ENCODE measurements at places on chromosomes 11 and 22.

- DNase-seq: no peak
Measured at GRCh38 chr11:90438069-90438468, 215.2 kb upstream of the CHORDC1 start.

GRCh38 chr11:74138572-74138971 is 32.2 kb downstream of the C2CD3 start:
- no peak for DNase-seq

GRCh38 chr11:612201-612960 is 3.4 kb downstream of the IRF7 start:
- peak; percentile 27 for DNase-seq

- DNase-seq: peak; percentile 78
Measured at GRCh38 chr22:37623075-37624016, 14.7 kb downstream of the GGA1 start.

DNA sequence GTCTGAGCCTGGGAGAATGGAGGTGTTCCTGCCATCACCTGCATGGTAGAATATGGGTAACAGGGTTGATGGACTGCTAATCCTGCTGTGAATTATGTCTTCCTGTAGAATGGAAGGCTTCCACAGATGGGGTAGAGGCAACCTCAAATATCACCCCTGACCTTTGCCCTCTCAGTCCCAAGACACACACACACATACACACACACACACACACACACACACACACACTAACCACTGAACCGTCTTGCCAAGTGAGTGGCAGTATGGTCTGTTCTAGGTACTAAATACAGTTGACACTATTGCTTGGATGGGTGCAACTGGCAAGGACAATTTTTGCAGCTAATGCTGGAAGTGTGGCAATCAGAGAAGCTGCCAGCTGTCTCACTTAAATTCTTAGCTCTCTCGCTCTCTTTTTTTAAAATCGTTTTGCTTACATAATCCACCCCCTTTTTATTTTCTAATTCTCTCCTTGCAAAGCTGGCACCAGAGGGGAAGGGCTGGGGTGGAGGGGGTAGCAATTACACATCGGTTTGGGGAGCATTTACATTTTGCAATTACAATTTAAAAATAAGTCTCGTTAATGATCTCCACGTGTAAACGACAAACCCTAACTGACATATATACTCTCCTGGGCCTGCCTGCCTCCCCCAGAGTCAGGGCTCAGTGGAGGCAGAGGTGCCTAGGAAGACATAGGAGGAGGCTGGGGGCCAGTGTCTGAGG is 162.6 kb downstream of the FEZ1 start:
- no peak for DNase-seq

DNA sequence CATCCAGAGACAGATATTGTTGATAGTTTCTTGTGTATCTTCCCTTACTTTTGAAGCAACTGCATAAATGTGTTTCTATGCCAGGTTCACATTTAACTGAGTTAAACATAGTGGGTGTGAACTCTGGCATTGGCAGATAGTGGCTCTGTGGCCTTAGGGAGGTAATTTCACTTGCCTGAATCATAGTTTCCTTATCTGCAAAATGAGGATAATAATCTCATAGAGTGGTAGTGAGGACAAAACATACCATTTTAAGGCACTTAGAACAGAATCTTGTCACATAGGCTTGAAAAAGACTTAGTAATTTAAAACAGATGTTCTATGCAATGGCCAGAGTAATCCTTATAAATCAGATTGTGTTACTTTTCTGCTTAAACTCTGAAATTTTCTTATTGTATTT is 56.4 kb upstream of the SYN3 start:
- DNase-seq: no peak

DNA sequence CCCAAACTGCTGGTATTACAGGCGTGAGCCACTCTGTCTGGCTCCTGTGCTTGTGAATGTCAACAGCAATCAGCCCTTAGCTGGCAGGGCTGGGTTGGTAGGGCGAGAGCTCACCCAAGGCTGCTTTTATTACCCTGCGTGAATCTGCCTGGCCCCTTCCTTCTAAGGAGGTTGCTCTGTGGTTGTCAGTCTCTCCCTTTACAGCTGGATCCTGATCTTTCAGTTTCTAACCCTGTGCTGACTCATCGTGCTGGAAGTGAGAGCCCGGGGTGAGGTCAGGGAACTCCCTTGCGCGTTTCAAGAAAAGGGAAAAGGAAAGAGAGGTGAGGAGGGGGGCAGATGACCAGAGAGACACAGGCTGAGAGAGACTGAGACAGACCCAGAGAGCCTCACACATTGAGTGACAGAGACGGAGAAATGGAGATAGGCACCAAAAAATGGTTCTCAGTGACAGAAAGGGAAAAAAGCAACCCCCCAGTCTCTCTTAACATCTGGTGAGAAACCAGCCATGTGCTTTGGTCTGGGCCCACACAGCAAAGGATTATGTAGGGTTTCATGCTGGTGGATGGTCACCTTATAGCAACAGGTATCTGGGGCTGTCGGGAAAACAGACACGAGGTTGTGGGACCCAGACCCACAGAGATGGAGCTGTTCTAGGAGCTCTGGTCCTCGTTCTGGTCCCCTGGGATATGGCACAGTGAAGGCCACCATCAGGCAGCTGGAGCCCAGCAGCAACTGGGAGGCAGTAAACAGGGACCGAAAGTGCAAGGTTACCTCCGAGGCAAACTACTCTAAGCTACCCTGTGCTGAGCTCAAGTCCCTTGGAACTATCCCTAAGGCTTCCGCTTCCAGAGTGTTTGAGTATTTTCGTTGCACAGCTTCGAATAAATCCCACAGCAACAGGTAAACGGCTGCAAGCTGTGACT is 2.5 kb downstream of the TCN2 start:
- peak; percentile 11 for DNase-seq

DNA sequence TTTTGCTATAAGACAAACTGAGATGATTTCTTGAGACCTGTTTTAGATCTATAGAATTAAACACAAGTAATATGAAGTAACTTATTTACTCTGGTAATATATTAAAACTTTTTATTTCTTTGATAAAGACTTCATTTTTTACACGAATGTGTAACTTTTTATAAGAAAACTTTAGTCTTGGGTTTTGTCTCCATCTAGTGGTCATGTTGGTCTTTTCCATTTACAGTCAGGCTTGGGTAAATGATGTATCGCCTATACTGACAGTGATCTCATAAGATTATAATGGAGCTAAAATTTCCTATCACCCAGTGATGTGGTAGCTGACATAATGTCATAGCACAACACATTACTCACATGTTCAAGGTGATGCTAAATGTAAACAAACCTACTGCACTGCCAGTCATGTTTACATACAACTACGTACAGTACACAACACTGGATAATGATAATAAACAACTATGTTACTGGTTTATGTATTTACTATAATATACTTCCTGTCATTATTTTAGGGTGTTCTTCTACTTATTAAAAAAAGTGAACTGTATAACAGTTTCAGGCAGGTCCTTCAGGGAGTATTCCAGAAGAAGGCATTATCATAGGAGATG is 7.5 kb upstream of the C11orf97 start:
- DNase-seq: peak; percentile 63

DNA sequence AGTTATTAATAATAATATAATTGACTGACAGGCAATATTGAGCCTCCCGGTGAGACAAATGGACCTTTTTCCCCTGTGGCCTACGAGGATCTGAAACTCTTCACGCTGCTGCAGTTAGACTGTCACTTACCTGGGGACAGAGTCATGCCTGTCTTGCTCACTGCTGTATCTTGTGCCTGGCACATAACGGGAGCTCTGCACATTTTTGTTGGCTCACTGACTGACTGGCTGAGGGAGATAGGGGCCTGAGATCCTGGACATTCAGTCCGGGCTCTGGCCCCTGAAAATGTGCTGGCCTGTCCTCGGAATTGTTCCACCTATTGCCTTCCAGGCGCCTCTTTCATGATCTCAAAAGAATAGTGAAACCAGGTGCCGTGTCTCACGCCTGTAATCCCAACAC is 743 bp upstream of the CD3D start:
- DNase-seq: no peak

DNA sequence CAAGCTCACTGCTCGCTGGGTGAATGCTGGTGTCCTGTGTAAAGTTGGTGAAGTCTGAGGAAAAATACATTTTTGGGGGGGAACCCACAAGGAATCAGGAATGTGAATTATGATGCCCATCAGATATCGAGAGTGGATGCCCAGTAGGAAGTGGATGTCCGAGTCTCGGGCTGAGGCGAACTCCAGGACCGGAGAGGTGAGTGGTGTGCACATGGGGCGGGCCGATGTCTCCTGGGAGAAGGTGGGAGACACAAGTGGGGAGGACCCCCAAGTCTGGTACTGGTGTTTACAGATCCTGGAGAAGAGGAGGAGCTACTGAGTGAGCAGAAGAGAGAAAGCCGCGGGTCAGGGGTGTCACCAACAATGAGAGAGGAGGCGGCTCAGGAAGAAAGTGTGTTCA is 19.2 kb upstream of the APOBEC3A start:
- DNase-seq: no peak

- no peak for DNase-seq
Measured at GRCh38 chr22:32880893-32881596, 79.5 kb downstream of the TIMP3 start.

DNA sequence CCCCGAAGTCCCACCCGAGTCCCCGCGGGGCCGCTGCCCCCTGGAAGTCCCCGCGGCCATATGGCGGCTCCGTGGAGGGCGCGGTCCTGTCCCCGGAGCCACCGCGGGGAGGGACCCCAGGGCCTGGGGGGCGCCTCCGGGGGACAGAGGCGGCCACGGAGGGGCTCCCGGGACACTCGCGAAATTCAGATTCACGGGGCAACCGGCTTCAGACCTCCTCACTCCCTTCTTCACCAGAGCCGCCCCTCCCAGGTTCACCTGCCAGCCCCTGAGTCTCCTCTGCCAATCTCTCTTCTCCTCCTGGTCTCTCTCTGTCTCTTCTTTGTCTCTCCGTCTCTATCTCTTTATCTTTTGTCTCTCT is 28.2 kb upstream of the TOLLIP start:
- DNase-seq: no peak

DNA sequence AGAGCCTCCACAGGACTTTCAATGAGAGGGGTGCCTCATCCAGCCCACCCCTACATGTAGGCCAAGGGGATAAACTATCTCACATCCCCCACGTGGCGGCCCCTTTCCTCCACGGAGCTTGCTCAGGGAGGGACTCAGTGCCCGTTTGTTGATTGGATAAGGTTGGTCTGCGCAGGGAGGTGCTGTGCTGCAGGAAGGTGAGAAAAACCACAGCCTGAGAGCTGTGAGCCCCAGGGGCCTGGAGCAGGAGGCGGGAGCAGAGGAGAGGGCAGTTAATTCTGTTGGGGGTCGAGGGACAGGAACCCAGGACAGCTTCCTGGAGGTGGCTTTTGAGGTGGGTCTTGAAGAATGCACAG is 31.9 kb upstream of the ATXN10 start:
- DNase-seq: no peak

GRCh38 chr11:71450507-71450906 is 2.3 kb upstream of the DHCR7 start:
- DNase-seq: no peak

GRCh38 chr11:110095554-110095953 is 2.4 kb downstream of the ZC3H12C start:
- no peak for DNase-seq

DNA sequence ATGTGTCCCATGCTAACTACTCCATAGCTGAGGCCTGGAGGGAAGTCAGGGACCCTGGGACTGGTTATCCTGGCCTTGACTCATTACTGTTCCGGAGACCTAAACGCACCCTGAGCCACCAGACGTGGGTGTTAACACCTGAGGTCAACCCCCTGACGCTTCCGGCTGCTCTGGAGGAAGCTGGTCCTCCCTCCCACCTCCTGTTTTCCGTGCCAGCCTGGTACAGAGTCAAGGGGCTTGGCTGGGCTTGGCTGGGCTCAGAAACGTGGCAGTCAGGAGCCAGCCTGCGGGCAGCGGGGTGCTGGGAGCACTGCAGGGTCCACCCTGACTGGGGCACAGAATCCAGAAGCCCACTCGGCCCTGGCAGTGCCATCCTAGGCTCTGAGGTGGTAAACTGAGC is 2.6 kb downstream of the TMPRSS4 start:
- DNase-seq: no peak

GRCh38 chr11:32895471-32895870 is 2.9 kb downstream of the QSER1 start:
- no peak for DNase-seq

GRCh38 chr11:110072930-110073329 is 20.3 kb upstream of the ZC3H12C start:
- no peak for DNase-seq

DNA sequence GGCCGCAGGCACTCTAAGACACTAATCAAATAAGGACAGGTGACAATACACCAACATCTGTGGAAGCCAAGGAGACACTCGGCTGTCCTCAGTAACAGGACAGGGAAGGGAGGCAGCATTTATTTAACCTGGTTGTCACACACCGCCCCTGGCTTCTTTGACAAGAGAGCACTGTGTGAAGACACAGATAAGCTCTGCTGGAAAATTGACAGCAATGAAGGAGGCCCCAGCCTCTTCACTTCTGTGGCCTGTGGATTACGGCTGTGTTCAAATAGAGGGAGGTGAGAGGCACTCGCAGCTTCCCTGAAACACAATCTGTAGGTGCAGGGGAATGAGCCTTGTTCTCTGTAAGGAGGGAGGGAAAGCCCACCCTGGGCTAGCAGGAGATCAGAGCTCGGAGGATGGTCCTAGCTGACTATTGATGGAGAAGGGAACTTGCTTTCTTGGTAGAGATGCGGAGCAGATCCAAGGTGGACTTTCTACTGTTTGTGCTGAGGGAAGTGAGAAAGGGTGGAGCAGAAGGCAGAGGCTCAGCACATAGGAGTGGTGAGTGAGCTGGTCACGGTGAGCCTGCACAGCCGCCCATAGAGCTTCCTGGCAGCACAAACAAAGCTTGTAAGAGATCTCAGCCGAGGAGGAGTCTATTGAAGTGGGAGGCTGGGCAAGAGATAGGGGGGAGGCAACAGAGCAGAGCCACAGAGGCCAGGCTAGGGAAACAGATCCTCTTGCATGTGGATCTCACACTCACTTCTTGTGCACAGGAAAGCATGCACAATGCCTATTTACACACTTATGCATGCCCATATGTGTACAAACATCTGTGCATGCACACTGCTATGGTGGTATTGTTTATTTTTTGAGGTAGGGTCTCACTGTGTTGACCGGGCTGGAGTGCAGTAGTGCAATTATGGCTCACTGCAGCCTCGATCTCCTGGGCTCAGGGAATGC is 114.6 kb upstream of the THY1 start:
- no peak for DNase-seq

GRCh38 chr22:40694411-40694810 is 15.1 kb downstream of the MCHR1 start:
- no peak for DNase-seq

DNA sequence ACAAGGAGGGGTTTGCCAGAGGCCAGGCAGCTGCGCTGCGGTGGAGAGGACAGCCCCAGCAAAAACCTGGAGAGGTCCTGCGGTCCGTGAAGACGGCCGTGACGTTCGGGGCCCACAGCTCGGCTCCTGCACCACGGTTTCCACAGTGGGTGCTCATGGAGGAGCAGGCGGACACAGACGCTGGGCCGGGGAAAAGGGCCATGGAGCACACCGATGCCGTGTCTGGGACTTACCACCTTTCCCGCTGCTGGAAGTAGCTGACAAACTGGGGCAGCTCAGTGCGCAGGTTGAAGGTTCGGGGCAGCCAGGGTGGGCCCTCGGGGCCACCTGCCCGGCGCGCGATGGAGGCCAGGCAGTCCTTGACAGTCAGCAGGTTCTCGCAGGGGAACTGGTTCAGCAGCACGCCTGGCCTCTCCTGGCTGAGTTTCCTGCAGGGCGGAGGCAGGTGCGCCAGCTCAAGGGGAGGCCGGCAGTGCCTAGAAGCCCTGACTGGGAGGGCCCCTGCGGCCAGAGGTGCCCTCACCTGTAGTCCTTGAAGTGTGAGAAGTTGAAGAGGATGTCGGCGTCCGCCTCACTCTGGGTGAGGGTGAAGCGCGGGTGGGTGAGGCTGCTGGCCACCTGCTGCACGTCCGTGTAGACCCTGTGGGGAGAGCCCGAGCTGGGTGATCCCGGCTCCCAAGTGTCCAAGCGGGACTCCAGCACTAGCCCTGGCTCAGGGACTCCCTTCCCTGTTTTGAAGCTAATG is 12.8 kb downstream of the TTLL12 start:
- DNase-seq: no peak

Data from CD4-positive, alpha-beta T cell treated with Interleukin-1 beta for 1 hour (primary cell).